ENCODE measurements at places on chromosomes 6 and 20.

GRCh38 chr6:149081281-149081680 lies 236.2 kb upstream of the TAB2 start:
- no peak for DNase-seq

- no peak for DNase-seq
These were observed 483.4 kb upstream of the FLRT3 start for GRCh38 chr20:14820771-14821170.

GRCh38 chr20:42714298-42715141 lies 475.2 kb downstream of the PTPRT start:
- DNase-seq = no peak

GRCh38 chr6:104522533-104522932 lies 337.2 kb downstream of the HACE1 start:
- no peak for DNase-seq

Measured in activated T-cell treated with anti-CD3 and anti-CD28 coated beads, Interleukin-2, amount 50 U/mL, for 48 hours (primary cell).